Uterus (tissue), 4 donors: ENCODE measurements at places on chromosomes 6 and 20. TPM values are rescaled to one million over a fixed set of nuclear protein-coding genes. Genes with fewer than 3 reads are reported as not detected.

Gene ZNF334
- 6.6 TPM for total RNA-seq

Gene NKAIN4
- total RNA-seq, result not detected

Gene SYNDIG1
- total RNA-seq, result 0.51 TPM

DNA sequence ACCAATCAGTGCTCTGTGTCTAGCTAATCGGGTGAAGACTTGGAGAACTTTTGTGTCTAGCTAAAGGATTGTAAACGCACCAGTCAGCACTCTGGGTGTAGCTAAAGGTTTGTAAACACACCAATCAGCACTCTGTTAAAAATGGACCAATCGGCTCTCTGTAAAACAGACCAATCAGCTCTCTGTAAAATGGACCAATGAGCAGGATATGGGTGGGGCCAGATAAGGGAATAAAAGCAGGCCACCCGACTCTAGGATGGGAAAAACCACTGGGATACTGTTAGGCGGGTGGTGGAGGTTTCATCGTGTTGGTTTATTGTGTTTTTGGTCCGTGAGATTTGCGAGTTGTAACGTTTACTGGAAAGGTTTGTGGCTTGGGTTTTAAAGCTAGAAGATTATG is 25.5 kb upstream of the GFOD1 start:
- H3K36me3 ChIP-seq, result no peaks in the 10 kb centered on the region
- no peaks in the 10 kb centered on the region for H3K4me1 ChIP-seq
- no peak for DNase-seq
- H3K4me3 ChIP-seq, result no peak overlapping the region

DNA sequence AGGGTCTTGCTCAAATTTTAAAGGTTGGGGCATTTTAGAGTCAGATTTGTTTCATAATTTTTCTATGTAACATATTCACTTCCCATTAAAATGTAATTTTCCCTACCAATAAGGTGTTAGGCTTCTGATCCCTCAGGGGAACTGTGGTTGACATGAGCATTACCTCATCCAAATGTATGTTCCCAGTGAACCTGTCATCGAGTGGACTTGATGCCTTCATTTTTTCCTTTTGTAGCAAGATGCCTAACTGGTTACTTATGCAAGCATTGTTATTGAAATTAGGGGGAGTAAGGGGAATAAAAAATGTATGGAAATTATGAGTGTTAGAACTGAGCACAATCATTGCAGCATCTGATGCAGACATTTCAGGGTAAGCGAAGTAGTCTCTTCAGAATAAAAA is 360.5 kb downstream of the BCKDHB start:
- H3K4me3 ChIP-seq, result no peak overlapping the region
- no peaks in the 10 kb centered on the region for H3K27me3 ChIP-seq
- no peaks in the 10 kb centered on the region for H3K36me3 ChIP-seq
- H3K4me1 ChIP-seq, result no peaks in the 10 kb centered on the region
- no peak overlapping the region for H3K27ac ChIP-seq

DNA sequence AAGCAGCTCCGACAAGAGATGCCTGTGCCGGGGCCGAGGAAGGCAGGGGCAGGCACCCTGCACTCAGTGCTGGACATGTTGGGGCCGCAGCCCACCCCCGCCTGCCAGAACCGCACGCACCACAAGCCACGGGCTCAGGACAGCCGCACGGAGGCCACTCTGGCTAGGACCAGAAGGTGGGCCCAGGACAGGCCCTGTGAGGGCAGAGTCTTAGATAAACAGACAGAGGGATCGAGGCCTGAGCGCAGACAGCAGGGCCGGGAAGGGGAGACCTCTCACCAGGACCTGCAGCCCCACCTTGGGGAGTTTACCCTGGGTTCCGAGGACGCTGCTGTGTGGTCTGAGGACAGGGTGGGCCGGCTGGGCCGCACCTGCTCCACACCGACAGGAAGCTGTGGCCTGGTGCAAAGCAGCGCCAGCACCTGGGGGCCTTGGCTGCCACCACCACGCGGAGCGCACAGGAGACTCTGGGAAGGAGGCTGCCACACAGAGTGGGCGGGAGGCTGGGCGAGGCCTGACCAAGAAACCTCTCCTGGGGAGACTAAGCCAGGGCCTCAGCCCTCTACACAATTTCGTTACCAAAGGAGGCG is 32.0 kb downstream of the KCNQ2 start:
- DNase-seq, result no peak
- H3K4me3 ChIP-seq, result no peak overlapping the region
- H3K27ac ChIP-seq, result no peak overlapping the region
- H3K4me1 ChIP-seq, result no peaks in the 10 kb centered on the region
- H3K36me3 ChIP-seq, result no peaks in the 10 kb centered on the region

GRCh38 chr6:44444853-44445252 is 57.3 kb downstream of the CDC5L start:
- H3K27ac ChIP-seq, result no peak overlapping the region
- H3K36me3 ChIP-seq, result no peaks in the 10 kb centered on the region
- no peaks in the 10 kb centered on the region for H3K27me3 ChIP-seq
- no peaks in the 10 kb centered on the region for H3K4me1 ChIP-seq
